ENCODE measurements at places on chromosomes 7 and 10.

DNA sequence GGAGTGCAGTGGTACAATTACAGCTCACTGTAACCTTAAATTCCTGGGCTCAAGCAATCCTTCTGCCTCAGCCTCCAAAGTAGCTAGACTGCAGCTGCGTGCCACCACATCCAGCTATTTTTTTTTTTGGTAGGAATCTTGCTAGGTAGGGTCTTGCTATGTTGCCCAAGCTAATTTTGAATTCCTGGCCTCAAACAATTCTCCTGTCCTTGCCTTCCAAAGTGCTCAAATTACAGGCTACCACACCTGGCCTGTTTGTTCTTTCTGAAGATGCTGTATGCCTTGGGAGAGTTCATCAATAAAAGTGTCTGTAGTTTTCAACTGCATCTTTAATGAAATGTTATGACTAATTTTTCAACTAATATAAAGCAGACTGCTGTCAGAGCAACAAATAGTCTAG, 452 bp downstream of the SAMD9 start:
- no peak for DNase-seq

- DNase-seq: no peak
Measured at GRCh38 chr7:156942708-156943090, 6.8 kb upstream of the NOM1 start.

DNA sequence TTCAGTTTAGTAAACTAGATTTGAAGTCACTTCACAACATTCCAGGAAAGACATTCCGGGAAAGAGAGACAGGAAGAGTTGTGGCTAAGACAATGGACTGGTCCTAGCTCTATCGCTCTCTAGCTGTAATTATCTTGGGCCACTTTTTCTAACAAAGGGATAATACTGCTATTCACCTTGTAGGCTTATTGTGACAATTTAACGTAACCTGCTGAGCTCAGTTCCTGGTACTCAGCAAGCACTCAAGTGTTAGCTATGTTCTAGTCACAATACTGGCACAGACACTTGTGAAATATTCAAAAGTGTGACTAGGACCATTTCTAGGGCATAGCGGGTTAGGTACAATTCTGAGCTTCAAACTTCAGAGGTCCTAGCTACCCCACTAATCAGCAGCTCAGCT, 12.0 kb upstream of the NRCAM start:
- no peak for DNase-seq

GRCh38 chr10:129097776-129098330, 369.2 kb upstream of the MGMT start:
- DNase-seq: no peak

GRCh38 chr7:141990011-141990725, 5.5 kb upstream of the MGAM start:
- DNase-seq: no peak

DNA sequence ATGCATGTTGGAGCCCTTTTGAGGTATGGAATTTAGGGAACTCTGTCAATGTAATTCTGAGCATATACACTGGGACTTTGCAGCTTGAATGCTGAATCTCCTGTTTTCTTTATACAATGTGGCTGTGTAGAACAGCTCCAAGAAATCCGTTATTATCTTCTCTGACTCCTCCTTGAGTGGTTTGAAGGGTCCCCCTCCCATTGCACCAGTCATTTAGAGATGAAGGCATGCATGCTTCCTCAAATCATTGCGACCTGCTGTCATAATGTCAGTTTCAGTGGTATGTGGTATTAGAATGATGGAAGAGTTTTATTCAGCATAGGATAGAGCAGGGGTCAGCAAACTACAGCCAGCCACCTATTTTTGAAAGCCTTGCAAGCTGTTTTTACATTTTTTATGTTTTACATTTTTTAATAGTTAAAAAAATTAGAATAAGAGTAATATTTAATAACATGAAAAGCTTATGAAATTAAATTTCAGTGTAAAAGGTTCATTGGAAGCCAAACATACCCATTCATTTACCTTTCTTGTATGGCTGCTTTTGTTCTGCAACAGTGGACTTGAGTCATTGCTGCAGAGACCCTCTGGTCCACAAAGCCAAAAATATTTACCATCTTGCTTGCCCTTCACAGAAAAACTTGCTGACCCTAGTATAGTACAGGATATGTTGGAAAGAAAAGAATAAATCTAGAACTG, 8.1 kb downstream of the STK17A start:
- no peak for DNase-seq
